ENCODE measurements at places on chromosomes 6 and 20.

GRCh38 chr6:28496099-28496779 lies 19.4 kb downstream of the GPX6 start:
- DNase-seq: no peak

GRCh38 chr20:4926531-4927156 lies 74.7 kb downstream of the SLC23A2 start:
- no peak for DNase-seq

- DNase-seq: no peak
These were observed 174.4 kb upstream of the EXOC2 start for GRCh38 chr6:867378-867777.

DNA sequence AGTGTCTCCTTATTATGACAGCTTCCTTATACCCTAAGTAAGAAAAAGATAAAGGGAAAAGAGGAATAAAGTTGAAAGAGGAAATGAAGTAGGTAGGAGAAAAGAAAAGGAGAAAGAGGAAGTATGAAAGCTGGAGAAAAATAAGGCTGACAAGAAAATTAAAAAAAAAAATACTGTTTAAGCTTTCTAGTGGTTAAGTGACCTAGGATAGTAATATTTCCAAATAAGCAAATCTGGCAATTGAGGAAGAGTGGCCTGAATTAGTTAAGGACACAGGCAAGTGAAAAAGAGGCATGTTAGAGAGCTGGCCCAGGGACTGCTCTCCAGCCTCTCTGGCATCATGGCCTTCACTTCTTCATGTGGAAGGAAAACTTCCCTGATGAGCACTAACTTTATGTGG lies 76.5 kb upstream of the ADGRF1 start:
- no peak for DNase-seq

GRCh38 chr6:53805725-53806124 lies 10.9 kb downstream of the LRRC1 start:
- DNase-seq: no peak

DNA sequence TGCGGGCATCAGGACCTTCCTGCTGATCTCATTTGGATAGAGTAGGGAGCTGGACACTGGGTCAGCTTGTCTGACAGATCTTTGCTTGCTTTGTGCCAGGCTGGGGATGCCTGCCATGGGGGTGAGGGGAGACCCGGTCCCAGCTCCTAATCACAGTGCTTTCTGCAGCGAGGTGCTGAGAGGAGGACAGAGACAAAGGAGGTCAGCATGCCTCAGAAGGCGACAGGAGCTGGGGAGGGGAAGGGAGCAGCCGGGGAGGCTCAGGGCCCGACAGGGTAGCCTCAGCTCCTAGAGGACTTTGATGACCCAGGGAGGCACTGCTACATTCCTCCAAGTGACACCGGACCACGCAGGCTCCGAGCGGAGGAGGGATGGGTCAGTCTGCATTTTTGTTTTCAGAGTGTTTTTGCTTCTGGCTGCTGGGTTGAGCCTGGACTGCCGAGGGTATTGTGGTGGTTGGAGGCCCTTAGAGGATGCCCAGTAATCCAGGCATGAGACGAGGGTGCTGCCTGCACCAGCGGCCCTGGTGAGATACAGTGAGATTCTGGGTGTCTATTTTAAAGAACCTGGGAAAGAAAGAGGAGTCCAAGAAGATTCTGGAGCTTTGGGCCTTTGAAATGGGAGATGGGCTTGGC lies 7.8 kb downstream of the RBM38 start:
- DNase-seq: no peak

- no peak for DNase-seq
These were observed 6.6 kb downstream of the DLL1 start for GRCh38 chr6:170284126-170284773.

GRCh38 chr6:42428326-42429041 lies 23.2 kb downstream of the TRERF1 start:
- DNase-seq: no peak

- no peak for DNase-seq
These were observed 233.1 kb upstream of the FERMT1 start for GRCh38 chr20:6355754-6356451.

DNA sequence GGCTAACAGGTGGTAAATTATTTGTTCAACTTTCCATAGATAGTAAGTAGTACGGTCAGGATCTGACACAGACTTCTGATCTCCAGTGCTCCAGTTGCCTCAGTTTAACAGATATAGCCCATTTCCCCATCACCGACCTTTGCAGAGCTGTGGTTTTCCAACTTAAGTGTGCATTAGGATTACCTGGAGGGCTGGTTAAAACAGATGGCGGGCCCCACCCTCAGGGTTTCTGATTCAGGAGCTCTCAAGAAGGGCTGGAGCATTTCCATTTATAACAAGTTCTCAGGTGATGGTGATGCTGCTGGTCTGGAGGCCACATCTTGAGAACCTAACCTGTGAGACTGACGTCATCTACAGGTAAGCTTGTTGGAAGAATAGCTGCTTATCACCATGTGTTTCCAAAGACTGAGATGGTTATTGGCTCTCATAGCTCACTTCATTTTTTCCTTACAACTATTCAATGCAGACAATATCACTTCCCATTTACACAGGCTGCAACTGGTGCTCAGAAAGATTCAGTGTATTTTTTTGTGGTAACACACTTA lies 360.1 kb upstream of the CHD6 start:
- no peak for DNase-seq

DNA sequence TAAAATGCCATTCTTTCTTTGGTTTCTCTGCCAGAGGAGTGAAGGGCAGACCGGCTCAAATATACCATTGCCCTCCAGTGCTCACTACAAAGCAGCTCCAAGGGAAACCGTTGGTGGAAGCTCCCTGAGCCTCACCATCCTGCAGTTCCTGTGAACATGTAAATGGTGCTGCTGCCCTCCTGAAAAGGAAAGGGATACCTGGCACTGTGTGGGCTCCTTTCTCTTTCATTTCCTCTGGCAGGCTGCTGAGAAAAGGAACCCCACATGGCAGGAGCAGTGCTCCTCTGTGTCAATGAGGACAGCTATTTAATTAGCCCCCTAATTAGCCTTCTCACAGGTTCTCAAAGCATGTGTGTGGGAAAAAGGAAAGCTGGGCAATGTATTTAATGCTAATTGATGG lies 142.5 kb downstream of the KLHL32 start:
- no peak for DNase-seq

DNA sequence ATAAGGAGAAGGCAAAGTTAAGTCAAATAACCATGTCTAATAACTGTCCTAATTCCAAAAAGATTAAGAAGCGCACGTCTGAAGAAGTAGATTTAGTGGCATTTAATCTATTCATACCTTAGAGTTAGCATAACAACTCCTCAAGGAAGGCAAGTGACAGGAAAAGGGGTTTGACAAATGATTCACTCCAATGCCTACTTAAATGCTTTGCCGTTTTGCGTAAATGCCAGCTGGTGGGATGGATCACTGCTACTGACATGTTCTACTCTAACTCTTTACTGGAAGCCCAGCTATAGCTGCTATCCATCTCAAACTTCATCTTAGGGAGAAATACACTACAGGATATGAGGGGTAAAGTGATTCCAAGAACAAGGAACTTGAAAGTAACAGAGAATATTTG lies 347.3 kb upstream of the RUNX2 start:
- DNase-seq: no peak

GRCh38 chr20:54195483-54196472 lies 12.1 kb upstream of the PFDN4 start:
- no peak for DNase-seq

- DNase-seq: no peak
These were observed 152.7 kb upstream of the BMP2 start for GRCh38 chr20:6614836-6615235.

- no peak for DNase-seq
These were observed 81.6 kb downstream of the MRPL14 start for GRCh38 chr6:44045672-44046015.

- DNase-seq: no peak
These were observed 89.7 kb downstream of the FBXO5 start for GRCh38 chr6:152893187-152893586.

GRCh38 chr20:14495066-14495465 lies 157.7 kb upstream of the FLRT3 start:
- no peak for DNase-seq

GRCh38 chr6:82712389-82712788 lies 348.8 kb downstream of the TPBG start:
- DNase-seq: no peak

DNA sequence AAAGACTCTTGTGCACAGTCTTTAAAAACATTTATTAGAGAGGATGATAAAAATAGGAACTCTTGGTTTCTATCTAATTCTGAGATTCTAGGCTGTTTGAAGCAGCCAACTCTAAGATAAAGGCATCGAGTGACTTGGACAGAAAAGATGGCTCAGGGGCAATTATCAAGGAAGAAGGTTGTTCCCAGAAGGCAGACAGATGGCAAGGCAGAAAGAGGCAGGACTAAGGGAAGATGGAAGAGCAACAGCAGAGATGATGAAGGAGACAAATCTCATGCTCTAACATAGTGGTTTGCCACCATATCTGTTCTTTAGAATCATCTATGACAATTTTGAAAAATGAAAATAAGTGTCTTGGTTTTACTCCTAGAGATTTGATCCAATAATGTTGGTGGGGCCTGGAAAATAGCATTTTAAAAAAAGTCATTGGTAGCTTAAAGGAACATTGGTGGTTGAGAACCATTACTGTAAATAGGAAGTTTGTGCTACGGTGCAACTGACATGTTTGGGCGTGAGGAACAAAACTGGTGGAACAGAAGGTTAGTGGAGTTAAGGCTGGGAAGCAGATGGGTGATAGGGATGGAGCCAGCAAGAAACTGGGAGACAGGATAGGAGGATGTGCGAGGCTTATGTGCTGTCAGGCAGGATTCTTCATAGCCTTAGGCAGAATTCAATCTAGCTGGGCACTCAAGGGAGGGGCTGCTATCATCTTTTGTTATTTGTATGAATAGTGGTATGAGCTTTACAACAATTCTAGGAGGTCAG lies 751.1 kb downstream of the DHX35 start:
- no peak for DNase-seq

DNA sequence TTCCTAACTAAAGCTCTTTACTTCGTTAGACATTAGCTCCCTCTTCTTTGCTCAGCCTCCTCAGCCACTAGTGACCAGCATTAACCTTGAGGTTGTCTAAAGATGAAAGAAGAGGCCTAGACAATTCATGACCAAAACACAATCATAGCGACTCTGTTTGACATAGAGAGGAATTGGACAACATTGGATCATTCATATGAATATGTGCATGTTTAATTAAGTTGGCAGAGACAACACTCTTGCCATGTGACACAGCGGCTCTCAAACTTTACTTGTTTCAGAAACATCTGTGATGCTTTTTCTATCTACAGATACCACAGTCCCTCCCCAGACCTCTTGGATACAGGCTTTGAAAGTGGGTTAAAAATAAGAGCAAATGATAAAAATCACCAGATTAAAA lies 81.7 kb downstream of the LINC00237 start:
- no peak for DNase-seq

GRCh38 chr20:37911838-37912281 lies 8.9 kb downstream of the VSTM2L start:
- DNase-seq: no peak

GRCh38 chr6:52403627-52404026 lies 16.5 kb upstream of the EFHC1 start:
- no peak for DNase-seq

GRCh38 chr20:44752099-44752931 lies 6.7 kb downstream of the KCNK15 start:
- no peak for DNase-seq

DNA sequence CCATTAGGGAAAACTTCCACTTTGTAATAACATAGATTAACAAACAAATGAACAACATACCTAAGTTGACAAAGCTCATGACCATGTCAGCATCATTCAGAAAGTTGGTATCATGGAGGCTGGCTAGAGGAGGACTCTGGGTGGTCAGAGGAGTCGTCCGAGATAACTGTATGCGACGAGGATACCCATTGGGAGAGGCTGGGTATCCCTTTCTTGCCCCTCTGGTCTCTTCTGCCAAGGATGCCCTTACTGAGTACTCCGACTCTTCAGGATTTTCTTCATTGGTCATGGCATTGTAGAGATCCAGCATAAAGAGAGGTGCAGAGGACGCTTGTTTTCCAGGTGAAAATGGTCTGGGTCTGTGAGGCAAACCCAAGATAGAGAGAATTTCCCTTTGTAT lies 1.1 kb downstream of the BMP5 start:
- no peak for DNase-seq

DNA sequence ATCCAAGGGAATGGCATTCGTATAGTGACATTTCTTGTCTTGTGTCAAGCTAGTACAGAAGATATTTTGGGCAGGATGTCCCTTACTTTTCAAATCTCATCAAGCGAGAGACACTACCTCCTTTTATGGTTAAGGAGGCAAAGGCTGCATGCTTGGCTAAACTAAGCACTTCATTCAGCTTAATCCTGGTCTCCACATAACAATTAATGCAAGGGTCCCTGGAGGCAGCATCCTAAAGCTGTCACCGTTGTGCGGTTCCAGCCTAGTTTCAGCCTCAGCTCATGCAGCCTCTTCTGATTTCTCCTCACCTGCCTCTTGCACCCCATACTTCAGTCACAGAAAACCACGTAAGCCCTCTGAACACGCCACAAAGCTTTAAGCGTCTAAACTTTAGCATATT lies 67.1 kb upstream of the SLC22A23 start:
- DNase-seq: no peak

- no peak for DNase-seq
These were observed 70.5 kb upstream of the SLCO4A1 start for GRCh38 chr20:62571669-62572344.

- no peak for DNase-seq
These were observed 98.4 kb downstream of the SNX5 start for GRCh38 chr20:17870086-17870740.

- no peak for DNase-seq
These were observed 445.9 kb downstream of the PHF3 start for GRCh38 chr6:64081453-64081852.

DNA sequence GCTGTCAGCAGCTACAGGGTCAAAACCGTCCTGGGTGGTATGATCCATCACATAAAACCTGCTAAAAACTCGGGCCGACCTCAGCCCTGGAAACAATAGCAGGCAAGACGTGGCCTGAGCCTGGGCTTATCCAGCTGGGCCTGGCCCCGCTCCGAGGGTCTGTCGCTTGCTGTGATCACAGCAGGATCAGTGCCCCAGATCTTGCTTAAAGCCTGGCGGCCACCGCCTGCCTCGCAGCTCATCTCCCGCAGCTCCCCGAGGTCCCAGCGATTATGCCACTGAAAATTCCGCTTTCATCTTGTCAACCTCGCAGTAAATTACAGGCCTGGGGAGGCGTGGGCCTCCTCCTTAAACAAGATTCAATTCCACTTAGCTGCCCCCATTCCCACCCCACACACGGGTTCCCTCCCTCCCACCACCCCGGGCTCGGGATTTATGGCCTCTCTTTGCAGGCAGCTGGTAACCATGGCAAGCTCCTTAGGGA lies 40.1 kb downstream of the CDH22 start:
- no peak for DNase-seq

DNA sequence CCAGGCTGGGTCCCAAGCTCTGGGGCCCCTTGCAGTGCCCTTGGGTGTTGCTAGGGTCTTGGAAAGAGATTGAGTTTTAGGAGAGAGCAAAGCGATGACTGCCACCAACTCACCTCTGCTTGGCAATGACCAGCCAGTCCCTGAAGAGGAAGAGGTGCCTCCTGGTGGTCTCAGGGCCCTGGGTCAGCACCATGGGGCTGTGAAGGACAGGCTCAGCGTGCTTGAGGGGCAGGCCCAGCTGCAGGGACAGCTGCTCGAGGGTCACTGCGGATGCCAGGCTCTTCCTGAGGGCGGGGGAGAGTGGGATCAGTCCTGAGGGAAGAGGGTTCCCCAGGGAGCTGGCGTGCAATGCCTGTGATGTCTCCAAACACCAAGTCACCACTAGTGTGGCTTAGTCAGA lies 50.8 kb upstream of the TAGAP start:
- DNase-seq: no peak

- DNase-seq: no peak
These were observed 20.1 kb downstream of the COL21A1 start for GRCh38 chr6:56227071-56227879.

- no peak for DNase-seq
These were observed 120.4 kb downstream of the LRRC1 start for GRCh38 chr6:53915026-53915691.

Data from bone marrow (tissue), 2 donors.